NCI-H446 (cell line): ENCODE measurements at places on chromosomes 7 and 10.

DNA sequence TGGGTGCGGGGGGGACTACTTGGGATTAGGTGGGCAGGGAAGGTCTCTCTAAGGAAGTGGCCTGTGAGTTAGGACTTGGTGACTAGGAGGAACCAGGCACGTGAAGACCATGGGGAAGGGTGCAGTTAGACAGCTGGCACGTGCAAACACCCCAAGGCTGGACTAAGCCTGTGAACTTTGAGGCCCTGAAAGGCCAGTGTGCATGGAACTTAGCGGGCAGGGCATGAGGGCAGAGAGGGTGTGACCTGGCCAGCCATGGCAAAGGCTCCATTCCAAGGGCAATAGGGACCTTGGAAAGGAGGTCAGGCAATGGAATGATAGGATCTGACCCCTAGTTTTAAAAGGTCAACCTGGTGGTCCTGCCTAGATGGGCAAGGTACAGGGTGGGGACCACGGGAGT is 158.4 kb upstream of the PCBD1 start:
- DNase-seq = no peak

GRCh38 chr10:2881720-2882620 is 185.4 kb upstream of the PFKP start:
- no peak for DNase-seq

DNA sequence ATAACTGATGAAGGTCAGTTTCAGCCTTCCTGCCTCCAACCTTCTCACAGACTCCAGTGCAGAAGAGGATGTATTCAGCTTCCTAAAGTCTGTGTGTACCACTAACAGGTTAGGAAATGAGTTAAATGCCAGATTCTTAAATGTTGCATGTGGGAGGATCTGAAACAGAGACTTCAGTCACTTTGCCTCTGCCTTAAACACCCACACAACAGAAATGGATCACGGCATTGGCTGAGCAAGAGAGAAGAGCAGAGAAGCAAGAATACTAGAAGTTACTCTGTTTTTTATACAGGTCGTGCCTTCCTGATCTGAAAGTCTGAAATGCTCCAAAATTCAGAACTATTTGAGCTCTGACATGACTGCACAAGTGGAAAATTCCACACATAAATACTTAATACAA is 98.9 kb upstream of the ARHGAP21 start:
- DNase-seq = no peak

DNA sequence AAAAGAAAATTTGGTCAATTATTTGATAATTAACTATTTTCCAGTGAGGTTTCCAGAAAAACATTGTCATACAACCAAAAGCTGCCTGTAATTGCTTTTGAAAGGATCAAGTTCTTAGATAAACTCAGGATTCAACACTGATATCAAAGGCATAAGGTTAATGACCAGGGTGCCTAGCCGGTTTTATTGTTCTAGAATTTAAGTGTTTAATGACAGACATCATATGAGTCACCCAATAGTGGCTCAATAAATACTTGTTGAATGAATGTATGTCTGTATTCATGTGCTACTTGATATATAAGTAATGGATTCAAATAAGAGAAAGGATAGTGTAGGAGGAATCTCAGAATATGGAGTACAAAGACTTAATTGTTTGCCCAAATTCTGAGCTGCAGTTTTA is 196.1 kb upstream of the LRGUK start:
- DNase-seq = no peak

GRCh38 chr10:113569576-113569975 is 16.7 kb downstream of the HABP2 start:
- no peak for DNase-seq

- DNase-seq = peak; percentile 85
Measured at GRCh38 chr7:106064771-106065574, 47.1 kb downstream of the SYPL1 start.
